ENCODE measurements at places on chromosomes 6 and 20. TPM values are rescaled to one million over a fixed set of nuclear protein-coding genes. Genes with fewer than 3 reads are reported as not detected.

ATG5 gene
- 47.8 TPM for total RNA-seq

UNC5CL gene
- total RNA-seq: 0.09 TPM

LATS1 gene
- total RNA-seq: 4.9 TPM

CALHM6 gene
- 2.3 TPM for total RNA-seq

COL11A2 gene
- total RNA-seq: 0.14 TPM

SEMG1 gene
- total RNA-seq: not detected

HELZ2 gene
- total RNA-seq: 29.2 TPM

ZC3H12D gene
- total RNA-seq: not detected

ULBP2 gene
- total RNA-seq: 2.6 TPM

WFDC12 gene
- total RNA-seq: not detected

MAP7 gene
- total RNA-seq: 3.8 TPM

TNFRSF6B gene
- total RNA-seq: 0.65 TPM

FRS3 gene
- 0.85 TPM for total RNA-seq

Measured in smooth muscle cell of bladder (primary cell).